ENCODE measurements at places on chromosomes 16 and 17. TPM values are rescaled to one million over a fixed set of nuclear protein-coding genes. Genes with fewer than 3 reads are reported as not detected.

Gene HSD11B2
- total RNA-seq = 1.3 TPM

Gene USP43
- total RNA-seq = 0.34 TPM

Gene EPOP
- total RNA-seq = 37.1 TPM

Gene UTS2R
- not detected for total RNA-seq

Gene SHISA9
- not detected for total RNA-seq

Gene GRAPL
- 3.2 TPM for total RNA-seq

Gene BICDL2
- 0.40 TPM for total RNA-seq

Gene RUNDC3A
- not detected for total RNA-seq

Gene TXNDC11
- 28.4 TPM for total RNA-seq

Gene KRTAP9-4
- not detected for total RNA-seq

Gene SOST
- not detected for total RNA-seq

Gene DOC2B
- 0.02 TPM for total RNA-seq

Gene TVP23A
- not detected for total RNA-seq

Gene MPV17L
- total RNA-seq = not detected
